ENCODE measurements at places on chromosomes 4 and X.

DNA sequence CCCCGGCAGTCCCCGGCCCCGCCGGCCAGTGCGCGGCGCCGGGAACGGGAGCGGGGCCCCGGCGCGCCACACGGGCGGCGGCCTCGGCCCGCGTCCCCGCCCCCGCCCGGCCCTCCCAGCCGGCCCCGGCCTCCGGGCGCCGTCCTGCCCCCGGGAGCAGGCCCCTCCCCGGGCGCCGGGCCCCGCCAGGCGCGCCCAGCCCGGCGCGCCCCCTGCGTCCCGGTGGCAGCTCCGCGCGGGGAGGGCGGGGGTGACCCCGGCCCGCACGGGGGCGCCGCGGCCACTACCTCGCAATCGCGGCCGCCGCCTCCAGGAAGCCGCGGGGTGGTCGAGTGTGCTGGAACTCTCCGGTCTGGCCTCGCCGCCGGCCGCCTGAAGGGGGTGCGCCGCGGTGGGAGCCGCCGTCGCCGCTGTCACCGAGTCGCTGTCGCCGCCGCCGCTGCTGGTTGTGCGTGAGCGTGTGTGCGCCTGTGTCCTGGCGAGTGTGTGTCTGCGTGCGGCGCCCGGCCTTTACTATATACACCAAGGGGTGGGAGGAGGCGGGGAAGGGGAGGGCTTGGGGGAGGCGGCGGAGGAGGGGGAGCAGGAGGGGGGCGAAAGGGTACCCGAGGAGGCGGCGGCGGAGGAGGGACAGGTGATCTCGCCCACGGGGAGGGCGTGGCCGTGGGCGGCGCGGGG lies at the start of gene RAI2:
Gene RAI2, minus strand, starts transcription at position 488 of the 678 bp plus-strand sequence. CDS start 59,288 bp downstream, outside the sequence.
- DNase-seq: peak; percentile 1

DNA sequence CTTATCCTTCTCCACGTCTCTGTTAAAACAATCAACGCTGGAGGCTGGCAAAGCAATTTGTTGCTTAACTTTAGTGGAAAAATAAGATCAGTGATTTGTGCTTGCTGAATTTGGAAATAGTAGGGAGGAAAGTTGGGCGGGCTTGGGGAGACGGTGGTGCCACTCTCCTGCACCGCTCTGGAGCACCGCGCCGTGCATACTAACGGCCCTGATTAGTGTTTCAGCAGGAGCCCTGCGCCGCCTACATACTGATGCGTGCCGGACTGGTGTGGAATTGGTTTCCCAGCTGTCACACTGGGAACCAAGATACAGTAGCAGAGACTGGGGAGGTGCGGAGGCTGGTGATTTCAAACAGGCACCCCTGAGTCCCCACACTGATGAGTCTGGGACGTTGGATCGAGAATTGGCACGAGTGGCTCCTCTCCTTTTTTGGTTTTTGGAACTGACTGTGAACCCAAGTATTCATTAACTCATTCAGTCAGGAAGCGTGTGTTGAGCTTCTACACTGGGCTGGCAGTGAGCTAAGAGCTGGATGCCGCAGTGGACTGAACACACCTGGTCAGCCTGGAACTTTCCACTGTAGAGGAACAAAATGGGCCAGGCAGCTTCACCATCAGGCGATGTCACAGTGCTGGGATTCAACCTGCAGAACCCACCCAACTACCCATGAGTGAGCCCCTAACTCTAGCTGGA lies 29.0 kb upstream of the PSAPL1 start:
- no peak for DNase-seq

- no peak for DNase-seq
Observed at GRCh38 chrX:79482686-79483085, 115.6 kb upstream of the ITM2A start.

DNA sequence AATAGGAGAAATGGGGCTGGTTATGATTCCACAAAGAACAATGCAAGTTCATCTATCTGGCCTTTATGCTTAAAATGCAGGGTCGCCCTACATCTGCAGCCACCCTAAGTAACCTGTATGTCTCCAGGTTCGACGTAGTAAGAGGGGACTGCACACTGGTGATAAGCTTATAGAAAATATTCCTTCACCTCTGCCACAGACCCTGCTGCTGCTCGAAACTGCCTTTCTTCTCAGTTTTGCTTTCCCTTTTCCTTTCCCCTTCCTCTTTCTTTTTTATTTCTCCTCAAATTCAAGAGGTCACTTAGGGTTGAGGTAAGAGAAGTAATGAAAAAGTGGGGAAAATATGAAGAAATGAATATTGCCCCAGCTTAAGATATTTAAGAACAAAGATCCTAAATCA lies 123.5 kb downstream of the DCHS2 start:
- DNase-seq: no peak

GRCh38 chrX:2474280-2474962 lies 26.4 kb downstream of the DHRSX start:
- DNase-seq: no peak

DNA sequence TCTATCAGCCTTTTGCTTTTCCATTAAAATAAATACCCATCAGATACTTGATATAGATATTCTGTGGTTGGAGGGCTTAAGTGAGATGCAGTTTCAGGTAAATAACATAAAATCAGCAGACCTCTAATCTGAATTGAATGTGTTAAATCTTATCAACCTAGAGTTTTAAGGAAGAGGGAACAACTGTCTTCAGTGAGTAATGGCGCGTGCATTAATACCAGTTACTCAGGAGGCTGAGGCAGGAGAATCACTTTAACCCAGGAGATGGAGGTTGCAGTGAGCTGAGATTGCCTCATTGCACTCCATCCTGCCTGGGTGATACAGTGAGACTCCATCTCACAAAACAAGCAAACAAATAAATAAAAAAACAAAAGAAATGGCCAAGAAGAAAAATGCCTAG lies 54.3 kb downstream of the FAT4 start:
- DNase-seq: no peak

- DNase-seq: no peak
Observed at GRCh38 chrX:68570598-68570997, 71.7 kb downstream of the YIPF6 start.

DNA sequence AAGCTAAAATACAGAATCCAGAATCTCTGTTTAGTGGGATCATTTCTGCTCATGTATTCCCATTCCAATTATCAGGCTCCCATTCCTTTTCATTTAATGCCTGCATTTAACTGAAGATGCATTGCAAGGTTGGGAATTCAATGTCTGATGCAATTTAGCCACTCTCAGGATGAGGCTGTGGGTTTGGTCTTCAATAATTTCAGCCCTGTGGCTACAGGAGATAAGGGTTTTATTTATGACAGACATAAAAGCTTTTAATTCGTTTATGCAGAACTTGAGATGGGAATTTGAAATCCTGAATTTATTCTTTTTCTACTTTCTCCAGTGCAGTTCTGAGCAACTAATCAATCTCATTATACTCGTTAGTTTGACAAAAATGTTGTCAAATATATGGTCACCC lies 1225.9 kb downstream of the PCDH18 start:
- DNase-seq: no peak

DNA sequence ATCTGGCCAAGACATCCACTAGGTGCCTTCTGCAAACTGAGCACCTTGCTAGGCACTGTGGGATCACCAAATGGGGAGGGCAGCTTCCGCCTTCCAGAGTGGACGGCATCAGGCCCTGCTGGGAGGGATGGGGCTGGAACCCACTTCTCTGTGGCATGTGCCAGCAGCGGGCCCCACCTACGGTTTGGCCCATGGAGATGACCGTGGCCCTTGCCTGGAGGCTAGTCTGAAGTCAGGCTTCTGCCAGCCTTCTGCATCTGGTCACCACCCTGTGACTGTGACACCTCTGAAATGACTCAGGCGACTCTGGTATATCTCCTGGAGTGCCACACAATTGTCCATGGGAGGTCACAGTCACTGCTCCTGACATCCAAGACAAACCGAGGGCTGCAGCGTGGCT lies 7.2 kb downstream of the SSR4 start:
- DNase-seq: no peak

- no peak for DNase-seq
Observed at GRCh38 chr4:24195991-24196736, 306.3 kb upstream of the PPARGC1A start.

DNA sequence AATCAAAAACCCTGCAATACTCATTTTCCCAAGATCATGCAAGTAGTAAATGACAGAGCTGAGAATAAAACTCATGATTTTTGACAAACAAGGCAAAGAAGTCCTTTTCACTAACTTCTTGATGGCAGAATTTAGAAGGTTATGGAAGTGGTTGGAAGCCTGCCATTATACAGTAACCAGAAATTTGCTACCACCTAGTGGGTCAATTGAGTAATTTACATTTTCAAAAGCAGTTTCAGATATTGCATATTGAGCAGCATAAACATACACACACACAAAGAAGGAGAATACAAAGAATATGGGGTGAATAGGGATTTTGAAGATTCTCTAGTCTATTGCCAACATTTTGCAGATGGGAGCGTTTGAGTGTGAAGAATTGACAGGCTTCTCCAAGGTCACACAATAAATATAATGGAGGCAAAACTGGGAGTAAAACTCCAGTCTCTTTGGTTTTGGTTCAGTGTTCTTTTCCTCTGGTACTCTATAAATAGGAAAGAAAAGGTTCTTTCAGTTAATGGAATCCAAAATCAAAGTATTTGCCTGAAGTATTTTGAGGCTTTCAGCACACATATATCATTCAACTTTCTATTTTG lies 70.2 kb downstream of the GC start:
- DNase-seq: no peak

GRCh38 chr4:153546280-153546679 lies 80.1 kb downstream of the TMEM131L start:
- no peak for DNase-seq

GRCh38 chr4:12421364-12421763 lies 992.7 kb upstream of the HS3ST1 start:
- no peak for DNase-seq

DNA sequence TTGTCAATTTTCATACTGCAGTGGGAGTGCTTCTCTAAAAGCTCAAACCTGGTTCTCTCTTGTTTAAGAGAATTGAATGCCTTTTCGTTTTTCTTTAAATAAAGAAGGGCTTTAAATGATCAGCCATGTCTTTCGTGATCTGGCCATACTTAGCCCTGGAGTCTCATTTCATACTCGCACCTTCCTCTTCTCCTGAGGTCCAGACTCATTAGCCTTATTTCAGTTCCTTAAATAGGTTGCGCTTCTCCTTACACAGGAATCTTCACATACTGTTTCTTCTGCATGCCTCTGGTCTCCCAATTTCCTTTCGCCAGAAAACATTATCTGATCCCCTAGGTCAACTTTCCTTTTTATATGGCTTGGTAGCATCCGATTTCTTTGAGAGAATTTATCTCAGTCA lies 565.6 kb upstream of the TENM3 start:
- no peak for DNase-seq

- no peak for DNase-seq
Observed at GRCh38 chrX:133294126-133294525, 76.0 kb upstream of the TFDP3 start.

DNA sequence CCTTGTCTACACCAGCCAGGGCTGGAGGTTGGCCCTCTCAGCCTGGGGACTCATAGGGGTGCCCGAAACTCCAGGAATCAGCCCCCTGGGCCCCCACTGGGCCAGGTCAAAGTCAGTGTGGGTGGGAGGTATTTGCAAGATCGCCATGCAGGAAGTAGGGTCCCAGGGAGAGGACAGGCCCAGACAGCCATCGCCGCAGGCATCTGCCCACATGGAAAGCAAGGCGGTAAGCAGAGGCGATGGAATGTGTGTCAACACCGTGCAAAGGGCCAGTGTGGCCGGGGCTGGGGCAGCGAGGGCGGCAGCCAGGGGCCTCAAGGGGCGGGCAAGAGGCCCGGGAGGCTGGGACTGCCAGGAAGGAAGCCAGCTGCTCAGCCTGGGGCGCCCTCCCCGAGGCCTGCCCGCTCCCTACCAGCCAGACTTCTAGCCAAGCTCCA lies 19.3 kb upstream of the DUSP9 start:
- DNase-seq: no peak

DNA sequence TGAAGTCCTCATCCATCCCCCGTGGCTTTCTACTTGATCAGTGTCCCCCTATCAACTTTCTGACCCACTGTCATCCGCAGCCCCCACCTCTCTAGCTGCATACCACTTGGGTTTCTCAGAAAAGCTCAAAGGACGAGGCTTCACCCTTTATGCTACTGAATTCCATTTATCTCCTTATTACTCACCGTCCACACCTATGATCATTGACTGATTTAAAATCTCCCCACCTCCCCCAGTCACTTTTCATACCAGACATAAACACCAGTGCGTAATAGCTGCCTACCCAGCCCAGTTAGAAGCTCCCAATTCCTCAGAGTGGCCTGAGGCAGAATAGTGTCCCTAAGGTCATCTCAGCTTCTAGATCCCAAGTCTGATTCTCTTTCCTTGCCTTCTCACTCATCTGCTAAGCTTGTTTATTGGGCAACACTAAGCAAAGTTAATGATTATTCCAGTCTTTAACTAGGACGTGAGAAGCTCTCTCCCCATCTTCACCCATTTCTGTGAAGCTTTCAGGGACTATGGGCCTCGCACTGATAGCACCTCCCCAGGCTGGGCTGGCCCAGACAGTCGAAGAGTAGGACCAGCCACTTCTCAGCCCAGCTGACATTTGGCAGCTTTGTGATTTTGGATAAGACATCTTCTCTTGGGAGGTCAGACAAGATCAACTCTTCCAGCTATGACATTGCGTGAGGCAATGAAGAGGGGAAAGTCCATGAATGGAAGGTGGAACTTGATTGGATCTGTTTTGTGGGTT lies 7.2 kb upstream of the DDX60L start:
- no peak for DNase-seq

DNA sequence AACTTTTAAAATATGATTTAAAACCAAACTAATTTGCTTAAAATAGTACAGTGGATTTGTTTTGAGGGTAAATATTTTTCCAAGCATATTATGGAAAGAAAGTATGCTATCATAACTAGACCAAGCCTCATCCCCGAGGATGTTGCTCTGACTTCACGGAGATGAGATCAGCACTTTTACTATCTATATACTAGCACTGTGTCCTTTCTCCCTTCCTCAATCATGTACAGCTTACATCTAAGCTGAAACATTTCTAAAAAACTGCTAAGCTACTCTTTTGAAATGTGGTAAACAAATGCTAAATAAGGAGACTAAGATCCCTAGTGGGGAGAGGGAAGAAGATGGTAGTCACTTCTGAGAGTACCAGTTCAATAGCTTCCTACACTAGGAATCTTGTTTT lies 23.8 kb downstream of the AMMECR1 start:
- no peak for DNase-seq

GRCh38 chr4:42412251-42412650 lies 15.0 kb downstream of the SHISA3 start:
- no peak for DNase-seq

DNA sequence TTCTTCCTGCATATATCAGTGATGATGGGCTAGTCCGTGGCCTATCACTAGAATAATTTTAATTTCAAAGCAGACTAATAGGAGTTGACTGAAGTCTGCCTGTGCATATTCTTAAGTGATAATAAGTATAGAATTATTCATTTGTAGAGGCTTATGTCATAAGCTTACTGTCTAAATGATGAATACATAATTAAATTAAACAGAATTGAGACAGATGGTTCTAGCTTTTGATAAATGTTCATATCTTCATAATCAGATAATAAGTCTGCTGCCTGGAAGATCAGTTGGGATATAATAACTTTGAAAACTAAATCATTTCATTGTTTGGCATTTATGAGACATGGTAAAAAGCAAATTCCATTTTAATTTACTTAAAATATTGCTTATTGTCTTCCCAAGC lies 1175.6 kb downstream of the TECRL start:
- no peak for DNase-seq

GRCh38 chr4:107922486-107923473 lies 8.6 kb upstream of the CYP2U1 start:
- DNase-seq: no peak

GRCh38 chr4:7970361-7970946 lies 30.8 kb upstream of the AFAP1 start:
- no peak for DNase-seq

- DNase-seq: no peak
Observed at GRCh38 chr4:42750856-42751255, 94.0 kb upstream of the ATP8A1 start.
